Right lobe of liver (tissue), 6 donors: ENCODE measurements at places on chromosomes 1 and 21. TPM values are rescaled to one million over a fixed set of nuclear protein-coding genes. Genes with fewer than 3 reads are reported as not detected.

- DNase-seq = no peak
These were observed 441 bp downstream of the PPT1 start for GRCh38 chr1:40096646-40096976.

- DNase-seq = peak; percentile 74
These were observed 20.6 kb downstream of the MTHFR start for GRCh38 chr1:11784993-11785769.

GRCh38 chr1:2388004-2388913, 3.1 kb downstream of the MORN1 start:
- DNase-seq = peak; percentile 10

GRCh38 chr1:159067699-159068621, 8.6 kb downstream of the AIM2 start:
- DNase-seq = no peak

The ROR1 gene
- 0.31 TPM for total RNA-seq

GRCh38 chr1:94852788-94853187, 32.6 kb downstream of the SLC44A3 start:
- no peak for DNase-seq

DNA sequence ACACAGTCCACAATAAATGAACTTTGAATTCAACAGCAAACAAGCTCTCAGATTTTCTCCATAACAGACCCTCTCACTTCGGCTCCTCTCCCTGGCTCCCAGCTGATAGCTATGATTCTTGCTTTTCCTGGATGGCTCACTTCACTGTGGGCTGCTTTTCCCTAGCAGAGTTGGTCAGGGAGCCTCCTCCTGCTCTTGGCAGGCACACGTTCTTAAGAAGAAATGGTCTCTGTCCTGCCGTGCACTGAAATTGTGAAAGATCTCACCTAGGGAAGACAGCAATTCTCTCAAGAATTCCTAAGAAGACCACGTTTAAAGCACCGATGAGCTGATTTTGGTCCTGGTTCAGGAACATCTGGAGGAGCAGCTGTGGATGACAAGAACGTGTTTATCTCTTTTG, 148.5 kb upstream of the KCNK2 start:
- DNase-seq = no peak

The OR2AJ1 gene
- total RNA-seq = not detected

- no peak for DNase-seq
These were observed 56.1 kb downstream of the HMCN1 start for GRCh38 chr1:185790194-185790735.

The TNFAIP8L2 gene
- total RNA-seq = 2.1 TPM

The FNBP1L gene
- total RNA-seq = 14.4 TPM

DNA sequence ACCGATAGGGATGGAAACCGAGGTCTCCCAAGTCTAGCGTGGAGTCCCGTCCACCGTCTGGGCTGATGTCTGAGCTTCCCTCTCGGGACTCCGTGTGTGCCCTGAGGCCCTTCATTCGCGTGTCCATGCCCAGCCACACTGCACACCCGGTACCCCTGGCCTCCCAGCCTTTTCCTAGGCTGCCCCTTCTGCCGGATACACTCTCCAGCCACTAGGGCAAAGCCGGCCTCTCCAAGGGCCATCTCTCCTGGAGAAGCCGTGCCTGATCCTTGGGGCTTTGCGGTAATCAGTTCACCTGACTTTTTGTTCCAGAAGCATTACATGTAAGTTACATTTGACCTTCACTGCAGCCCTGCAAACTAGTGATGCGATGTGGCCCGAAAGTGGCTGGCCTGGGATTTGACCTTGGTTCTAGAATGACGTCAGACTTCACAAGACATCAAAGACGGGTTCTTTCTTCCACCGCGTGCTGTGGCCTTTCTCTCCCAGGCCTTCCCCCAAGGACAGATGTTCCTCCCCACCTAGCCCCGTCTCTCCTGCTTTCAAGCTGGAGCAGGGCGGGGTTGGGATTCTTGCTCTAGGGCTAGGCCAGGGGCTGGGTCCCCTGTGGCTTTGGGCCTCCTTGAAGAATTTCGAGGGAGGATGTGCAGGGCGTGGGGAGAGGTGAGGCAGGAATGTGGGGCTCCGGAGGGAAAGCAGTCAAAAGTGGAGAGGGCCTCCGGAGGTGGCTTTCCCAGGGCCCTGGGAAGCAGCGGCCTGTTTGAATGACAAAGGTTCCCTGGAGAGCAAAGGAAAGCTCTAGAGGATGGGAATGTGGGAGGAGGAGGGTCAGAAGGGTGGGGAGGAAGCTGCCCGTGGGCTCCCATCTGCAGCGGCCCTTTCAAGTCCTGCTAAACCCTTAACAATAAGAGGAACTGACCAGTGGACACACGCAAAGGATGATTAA, 49.7 kb upstream of the SLC2A1 start:
- DNase-seq = no peak

DNA sequence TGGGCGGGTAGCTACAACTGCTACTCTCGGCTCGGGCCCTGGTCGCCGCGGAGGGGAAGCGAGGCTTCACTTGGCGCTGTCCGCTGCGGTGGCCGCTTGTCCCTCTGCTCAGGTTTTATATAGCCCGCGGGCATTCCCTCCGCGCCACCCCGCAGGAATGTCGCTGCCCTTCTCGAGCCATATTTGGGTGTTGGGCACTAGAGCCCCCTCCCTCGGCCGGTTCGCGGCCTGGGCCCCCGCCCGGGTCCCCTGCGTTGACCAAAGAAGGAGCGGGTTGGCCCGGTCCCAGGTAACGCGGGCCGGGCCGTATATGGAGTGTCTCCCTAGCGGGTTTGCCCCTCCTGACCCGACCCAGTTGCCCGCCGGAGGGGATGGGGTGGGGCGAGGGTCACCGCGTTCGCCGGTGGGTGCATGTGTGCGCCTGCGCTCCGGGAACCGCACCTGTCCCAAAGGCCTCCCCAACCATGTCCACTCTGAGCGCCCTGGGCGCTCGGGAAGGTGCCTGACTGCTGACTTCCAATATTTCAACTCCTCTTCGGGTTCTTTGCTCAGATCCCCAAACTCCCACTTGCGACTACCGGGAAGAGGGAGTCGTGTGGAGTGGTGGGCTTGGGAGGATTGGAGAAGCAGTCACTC, at the start of gene ACTA1:
Gene ACTA1, minus strand, starts transcription at position 90 of the 636 bp plus-strand sequence. CDS start 979 bp downstream, outside the sequence.
- no peak for DNase-seq

The ITGB2 gene
- total RNA-seq = 29.0 TPM

GRCh38 chr1:6831366-6831765, 46.1 kb downstream of the CAMTA1 start:
- no peak for DNase-seq

DNA sequence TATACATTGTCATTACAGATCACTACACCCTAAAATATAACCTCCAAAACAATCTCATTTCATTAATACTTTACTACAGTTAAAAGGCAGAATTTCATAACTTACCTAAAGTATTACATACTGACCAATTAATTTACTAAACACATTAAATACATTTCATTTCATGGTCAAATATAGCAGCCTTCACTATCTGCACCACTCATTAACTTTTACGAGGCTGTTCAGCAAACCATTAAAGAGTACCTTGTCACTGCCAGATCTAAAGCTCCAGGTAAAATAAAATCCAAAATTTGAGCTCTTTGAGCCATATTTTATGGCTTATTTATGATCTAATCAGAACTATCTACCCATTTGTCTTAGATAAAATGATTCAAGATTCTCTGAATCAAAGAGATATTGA, 66.4 kb upstream of the RBM34 start:
- no peak for DNase-seq

The FTCD gene
- total RNA-seq = 281 TPM

The PROX1 gene
- 164 TPM for total RNA-seq

The KPRP gene
- not detected for total RNA-seq

DNA sequence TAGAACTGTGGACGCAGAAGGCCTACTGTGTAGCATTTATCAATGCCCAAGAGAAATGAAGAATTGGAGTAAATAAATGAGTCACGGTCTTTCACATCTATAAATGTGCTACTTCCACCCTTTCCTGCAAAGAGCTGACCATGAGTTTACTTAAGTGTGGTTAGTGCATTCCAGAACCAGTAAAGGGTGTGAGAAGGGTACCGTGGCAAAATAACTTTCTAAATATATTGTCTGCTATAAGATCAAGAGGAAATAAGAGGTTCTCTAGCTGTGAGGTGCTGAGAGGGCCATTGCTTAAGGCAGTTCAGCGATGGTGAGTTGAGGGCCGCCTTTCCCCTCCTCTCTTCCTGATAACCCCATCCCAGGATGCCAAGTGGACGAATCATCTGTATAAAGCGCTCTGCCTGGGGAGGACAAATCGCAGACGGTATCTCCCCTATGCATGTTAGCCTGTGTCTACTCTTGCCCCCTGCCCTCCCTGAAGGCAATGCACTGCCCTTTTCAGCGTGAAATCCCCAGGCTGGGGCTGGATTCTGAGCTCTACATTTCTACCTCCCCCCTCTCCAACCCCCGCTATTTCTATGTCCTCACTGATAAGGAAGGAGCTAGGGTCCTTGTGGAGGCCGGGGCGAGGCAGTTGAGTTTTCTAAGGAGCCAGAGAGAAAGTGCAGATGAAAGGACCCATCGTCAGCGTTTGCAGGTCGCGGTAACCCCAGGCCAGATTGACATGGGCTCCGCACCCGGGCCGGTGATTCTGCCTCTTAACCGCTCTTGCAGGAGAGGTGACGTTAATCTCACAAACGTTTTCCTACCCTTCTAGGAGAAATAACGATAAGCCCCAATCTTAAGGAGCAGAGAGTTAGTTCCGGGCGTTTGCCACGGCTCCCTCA, 1.5 kb upstream of the NCAM2 start:
- DNase-seq = no peak

The FAM78B gene
- total RNA-seq = 1.4 TPM

The C1orf52 gene
- total RNA-seq = 7.6 TPM

DNA sequence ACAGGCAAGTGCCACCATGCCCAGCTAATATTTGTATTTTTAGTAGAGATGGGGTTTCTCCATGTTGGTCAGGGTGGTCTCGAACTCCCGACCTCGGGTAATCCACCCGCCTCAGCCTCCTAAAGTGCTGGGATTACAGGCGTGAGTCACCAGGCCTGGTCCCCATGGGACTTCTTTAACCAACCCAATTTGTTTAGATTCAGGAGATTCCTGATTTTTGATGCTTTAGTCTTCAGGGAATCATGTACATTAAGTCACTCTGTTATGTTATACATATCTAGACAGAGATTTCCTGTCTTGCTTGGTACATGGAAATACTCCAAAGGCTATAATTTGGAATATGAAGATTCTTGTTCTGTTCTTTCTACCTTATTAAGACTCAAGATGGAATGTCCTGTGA, 202.4 kb upstream of the L1TD1 start:
- no peak for DNase-seq

GRCh38 chr1:100304921-100305320, 38.9 kb downstream of the RTCA start:
- DNase-seq = no peak

The IRF6 gene
- total RNA-seq = 24.9 TPM
